Activated naive CD8-positive, alpha-beta T cell treated with anti-CD3 and anti-CD28 coated beads, Interleukin-2, amount 50 U/mL, for 16 hours (primary cell): ENCODE measurements at places on chromosomes 11 and 22.

- no peak for DNase-seq
Measured at GRCh38 chr11:62850911-62851806, 11.8 kb upstream of the WDR74 start.

- DNase-seq, result no peak
Measured at GRCh38 chr11:124075841-124076651, 34.9 kb upstream of the OR10G7 start.

- no peak for DNase-seq
Measured at GRCh38 chr11:118791961-118792569, 1.1 kb upstream of the DDX6 start.

DNA sequence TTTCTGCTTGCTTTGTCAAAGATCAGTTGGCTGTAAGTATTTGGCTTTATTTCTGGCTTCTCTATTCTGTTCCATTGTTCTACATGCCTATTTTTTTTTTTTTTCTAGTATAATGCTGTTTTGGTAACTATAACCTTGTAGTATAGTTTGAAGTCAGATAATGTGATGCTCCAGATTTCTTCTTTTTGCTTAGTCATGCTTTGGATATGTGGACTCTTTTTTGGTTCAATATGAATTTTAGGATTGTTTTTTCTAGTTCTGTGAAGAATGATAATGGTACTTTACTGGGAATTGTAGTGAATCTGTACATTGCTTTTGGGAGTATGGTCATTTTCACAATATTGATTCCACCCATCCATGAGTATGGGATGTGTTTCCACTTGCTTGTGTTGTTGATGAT is 37.9 kb upstream of the ARHGAP20 start:
- DNase-seq, result no peak
